Activated T-cell treated with anti-CD3 and anti-CD28 coated beads, Interleukin-2, amount 50 U/mL, for 24 hours (primary cell): ENCODE measurements at places on chromosomes 5 and 9.

- no peak for DNase-seq
These were observed 3.1 kb downstream of the JADE2 start for GRCh38 chr5:134528556-134528955.

DNA sequence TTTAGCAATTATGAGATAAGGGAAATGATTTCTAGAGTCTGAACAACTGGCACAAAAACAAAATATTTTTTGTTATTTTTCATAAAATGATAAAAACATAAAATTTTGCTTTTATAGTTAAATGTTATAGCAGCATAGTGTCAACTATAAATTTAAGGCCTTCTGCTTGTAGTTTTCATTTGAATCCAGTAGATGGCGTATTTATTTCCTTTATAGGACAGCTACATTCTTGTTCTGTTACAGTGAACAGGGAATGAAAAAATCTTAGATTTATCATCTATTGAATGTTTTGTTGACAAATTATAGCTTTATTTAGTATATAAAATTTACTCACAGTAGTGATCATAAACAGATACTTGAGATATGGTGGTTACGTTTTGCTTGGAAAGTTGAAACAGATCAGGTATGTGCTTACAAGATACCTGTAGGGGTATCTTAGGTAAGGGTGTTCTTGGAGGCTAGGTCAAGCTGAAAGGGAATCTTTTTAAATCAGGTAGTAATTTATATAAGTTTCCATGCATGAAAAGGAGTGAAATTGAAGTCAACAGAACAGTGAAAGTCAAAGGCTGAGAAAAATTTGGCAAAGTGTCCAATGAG lies 239.3 kb upstream of the GRIN3A start:
- no peak for DNase-seq

DNA sequence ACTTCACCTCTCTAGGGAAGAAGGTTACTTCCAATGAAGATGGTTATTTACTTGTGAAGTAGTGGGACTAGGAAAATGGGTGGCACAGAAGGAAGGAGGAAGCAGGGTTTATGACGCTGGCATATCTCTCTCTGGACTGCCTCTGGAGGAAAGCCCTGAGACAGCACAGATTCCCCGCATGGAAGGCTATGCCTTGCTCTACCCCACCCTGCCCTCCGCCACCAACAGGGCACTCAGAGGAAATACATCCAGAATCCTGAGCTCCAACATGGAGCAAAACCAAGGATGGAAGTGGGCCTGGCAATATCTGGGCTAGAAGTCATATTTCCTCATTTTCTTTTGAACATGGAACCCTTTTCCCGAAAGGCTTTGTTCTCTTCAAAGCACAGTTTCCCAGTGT lies 346.9 kb downstream of the ZSWIM6 start:
- no peak for DNase-seq

- no peak for DNase-seq
These were observed 367.6 kb downstream of the GLIS3 start for GRCh38 chr9:3931996-3932906.

GRCh38 chr5:141858079-141858765 lies 20.0 kb downstream of the PCDH1 start:
- no peak for DNase-seq

DNA sequence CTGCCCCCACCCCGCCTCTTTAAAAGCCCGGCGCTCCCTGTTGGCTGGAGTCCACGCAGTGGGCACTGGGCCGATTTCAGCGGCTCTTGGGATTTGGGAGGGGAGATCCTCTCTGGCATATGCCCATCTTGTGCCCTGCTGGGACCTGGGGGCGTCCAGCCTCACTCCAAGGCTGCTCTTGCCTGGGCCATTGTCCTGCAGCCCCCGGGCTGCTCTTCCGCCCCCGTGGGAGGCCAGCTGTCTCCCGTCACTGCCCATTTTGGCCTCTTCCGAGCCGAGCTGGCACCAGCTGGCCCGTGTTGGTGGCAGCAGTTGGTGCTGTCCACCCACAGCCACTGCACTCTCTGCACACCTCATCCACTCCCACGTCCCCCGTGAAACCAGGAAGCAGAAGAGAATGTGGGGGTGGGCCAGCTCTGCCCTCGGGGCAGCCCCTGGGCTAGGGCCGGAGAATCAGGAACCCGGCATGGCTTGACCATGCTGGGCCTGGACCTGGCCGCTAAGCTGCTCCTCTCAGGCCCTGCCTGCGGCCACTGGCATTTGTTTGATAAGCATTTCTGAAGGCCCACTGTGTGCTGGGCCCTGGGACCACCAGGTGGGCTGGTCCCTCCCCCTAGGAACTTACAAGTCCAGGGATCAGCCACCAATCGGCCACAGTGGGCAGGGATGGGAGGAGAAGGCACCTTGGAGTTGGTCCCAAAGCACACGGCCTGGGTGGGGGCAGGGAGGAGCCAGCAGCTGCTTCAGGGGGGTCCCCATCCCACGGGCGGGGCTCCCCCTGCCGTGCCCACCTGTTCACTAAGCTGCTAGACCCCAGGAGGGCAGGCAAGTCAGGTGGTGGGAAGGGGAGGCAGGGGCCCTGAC lies 2.2 kb downstream of the C8G start:
- DNase-seq, result no peak

DNA sequence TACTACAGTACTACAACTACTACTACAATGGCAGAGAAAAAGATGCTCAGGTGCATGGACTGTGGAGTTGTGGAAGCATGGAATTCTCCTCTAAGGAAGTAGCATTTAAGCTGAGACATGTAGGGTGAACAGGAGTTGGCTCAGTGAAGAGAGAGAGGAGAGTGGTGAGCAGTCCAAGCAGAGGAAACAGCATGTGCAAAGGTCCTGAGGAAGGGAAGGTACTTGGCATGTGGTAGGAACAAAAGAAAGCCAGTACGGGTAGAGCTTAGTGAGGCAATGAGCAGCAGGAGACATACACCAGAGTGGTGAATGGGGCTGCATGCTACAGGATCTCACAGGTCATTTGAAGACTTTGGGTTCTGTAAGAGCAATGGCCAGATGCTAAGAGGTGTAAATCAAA lies 41.4 kb upstream of the GLRA1 start:
- DNase-seq, result no peak

- DNase-seq, result no peak
These were observed 501.7 kb downstream of the ARHGEF28 start for GRCh38 chr5:74127381-74128320.

DNA sequence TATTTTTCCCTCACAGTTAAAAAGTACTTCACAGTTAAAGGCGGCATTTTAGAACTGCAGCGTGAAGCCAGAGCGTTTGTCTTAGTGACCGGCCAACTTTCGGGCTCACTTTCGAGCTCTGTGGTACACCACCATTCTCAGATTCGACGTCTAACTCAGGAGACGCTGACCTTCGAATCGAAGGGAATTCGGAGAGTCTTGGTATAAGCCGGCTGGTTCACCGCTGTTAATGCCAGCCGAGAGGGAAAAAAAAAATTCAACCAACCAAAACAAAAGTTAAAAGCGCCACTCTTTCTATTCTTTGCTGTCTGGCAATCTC lies 544 bp upstream of the SNX24 start:
- no peak for DNase-seq

GRCh38 chr5:122727112-122727541 lies 47.8 kb upstream of the SNX2 start:
- DNase-seq, result no peak

DNA sequence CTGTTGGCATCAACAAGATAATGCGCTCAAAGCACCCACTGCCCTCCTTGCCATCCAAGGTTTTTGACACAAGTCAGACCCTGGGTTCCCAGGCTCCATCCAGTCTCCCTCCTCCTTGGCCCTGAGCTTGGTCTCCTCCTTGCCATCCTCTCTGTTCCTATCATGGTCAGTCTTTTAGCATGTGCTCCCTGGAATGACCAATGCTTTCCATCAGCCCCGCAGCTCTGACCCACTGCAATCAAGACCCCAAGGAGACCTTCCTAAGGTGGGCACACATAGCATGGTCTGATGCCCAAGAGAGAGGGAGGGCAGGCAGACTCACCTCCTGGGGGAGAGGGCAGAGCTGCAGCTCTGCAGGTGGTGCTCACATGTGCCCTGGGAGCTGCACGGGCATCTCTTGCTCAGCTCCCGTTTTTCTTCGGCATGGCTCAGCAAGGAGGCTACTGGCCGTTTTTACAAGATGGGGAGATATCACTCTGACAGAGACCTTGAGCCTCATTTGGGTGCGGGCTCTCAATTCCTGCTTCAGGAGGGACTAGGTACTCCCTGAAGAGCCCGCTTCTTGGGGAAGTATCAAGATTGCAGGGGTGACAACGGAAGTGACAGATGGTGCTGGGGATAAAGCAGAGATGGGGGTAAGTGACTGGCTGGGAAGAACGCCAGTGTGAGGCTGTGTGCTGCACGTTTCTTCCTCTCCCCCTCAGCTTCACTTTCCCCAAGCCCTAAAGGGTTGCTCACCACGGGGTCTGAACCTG lies 3.3 kb downstream of the SEPTIN8 start:
- DNase-seq, result peak; percentile 17

DNA sequence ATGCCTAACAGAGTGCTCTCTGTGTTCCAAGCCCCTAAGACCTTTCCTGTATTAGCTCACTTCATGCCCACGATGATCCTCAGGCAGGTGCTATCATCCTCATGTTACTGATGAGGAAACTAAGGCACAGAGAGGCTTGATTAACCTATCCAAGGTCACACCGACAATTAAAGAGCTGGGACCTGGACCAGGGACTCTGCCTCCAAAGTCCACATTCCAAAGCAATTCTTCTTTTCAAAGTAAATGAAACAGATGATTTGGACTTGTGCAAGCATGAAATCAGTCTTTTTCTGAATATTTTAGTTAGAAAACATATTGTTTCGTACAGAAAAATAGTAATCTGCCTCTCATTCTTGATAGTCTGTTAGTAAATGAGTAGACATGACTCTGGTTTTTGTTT lies 18.1 kb upstream of the RASEF start:
- no peak for DNase-seq

GRCh38 chr5:138955013-138955660 lies 80.0 kb upstream of the LRRTM2 start:
- DNase-seq, result no peak

DNA sequence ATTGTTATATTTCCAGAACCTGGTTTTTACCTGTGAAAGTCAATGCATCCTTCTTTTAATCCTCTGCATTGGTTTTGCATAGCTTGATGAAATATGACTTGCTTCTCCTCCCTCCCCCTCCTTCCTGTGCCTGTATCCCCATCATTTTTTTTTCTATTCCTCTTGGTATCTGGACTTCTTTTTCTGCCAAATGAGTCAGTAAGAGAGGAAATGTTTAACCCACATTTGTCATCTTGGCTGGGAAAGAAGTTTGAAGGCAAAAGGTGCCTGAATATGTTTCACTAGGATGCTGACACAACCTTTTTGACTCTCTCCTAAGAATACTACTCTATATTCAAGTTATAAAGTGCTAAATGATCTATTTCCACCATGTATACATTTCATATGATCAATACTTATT lies 35.5 kb upstream of the CDKN2B start:
- DNase-seq, result no peak

GRCh38 chr9:92189782-92190535 lies 74.7 kb upstream of the SPTLC1 start:
- no peak for DNase-seq

DNA sequence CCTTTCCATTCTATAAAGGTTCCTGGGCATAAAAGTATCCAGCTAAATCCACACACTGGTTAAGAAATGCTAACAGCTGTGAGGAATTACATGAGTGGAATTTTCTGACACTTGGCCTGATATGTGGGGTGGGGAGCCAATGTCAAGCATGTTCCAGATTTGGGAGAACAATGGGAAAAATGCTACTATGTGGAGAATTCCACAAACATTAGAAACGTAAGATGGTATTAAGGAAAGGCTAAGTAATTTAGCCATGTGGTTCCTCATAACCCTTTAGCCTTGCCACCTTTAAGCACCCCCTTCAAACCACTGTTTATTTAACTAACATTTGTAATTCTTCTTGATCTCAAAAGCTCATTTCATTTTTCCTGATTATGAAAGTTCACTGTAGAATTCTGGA lies 149.2 kb downstream of the GNA14 start:
- no peak for DNase-seq

DNA sequence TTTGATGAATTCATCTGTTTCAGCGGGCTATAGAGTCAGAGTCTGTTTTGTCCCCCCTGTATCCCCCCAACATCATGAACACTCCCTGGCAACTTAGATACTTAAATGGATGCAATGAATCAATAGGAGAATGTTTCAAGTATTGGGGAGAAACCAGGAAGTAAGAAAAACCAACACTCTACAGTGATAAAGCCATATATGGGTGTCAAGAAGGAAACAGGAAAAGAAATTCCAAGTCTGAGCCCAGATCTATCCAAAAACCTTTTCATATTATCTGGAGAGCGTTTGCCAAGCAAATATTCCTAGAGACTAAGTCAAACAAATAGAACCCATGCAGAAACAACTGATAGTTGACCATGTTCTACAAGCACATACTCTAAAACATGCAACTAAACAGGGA lies 2.3 kb upstream of the GNAQ start:
- DNase-seq, result no peak

- DNase-seq, result no peak
These were observed 21.4 kb downstream of the GLRA1 start for GRCh38 chr5:151903243-151903653.

DNA sequence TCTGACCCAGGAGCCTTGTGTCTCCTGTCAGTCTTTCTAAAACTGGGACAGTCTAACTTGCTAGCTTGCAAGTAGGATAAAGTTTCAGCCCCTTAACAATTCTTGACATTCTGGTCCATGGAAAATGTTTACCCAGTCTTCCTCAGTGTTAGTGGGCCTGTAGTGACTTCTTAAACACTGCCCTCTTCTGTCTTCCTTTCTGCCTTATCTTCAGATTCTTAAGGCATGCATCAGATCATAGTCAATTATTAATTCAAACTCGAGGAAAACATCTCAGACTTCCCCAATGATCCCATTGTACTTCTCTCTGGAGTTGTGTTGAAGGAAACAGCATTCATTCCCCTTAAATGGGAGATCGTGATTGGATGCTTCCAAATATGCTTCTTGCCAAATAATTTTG lies 1199.8 kb downstream of the DTWD2 start:
- no peak for DNase-seq

DNA sequence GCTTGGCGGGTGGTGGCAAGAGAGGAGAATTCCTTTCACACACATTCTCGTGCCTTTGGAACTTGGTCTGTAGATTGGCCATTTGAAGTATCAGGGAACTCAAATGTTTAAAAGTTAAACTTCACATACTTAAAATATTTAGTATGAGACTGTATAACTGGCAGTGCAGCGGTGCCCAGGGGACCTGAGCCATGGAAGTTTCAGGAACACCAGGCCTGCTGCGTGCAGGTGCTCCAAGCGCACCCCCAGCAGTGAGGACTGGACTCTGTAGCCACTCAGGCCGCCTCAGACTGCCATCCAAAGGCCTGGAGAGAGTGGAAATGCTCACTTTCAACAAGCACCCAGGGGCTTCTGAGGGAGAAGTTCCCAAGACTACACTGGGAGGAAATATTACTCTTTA lies 273.5 kb upstream of the IRX2 start:
- no peak for DNase-seq

- DNase-seq, result no peak
These were observed at the start of gene CD14 for GRCh38 chr5:140633021-140633471. Gene CD14 (minus strand): TSS chr5:140633175. CDS start chr5:140633071, 104 bp downstream.

DNA sequence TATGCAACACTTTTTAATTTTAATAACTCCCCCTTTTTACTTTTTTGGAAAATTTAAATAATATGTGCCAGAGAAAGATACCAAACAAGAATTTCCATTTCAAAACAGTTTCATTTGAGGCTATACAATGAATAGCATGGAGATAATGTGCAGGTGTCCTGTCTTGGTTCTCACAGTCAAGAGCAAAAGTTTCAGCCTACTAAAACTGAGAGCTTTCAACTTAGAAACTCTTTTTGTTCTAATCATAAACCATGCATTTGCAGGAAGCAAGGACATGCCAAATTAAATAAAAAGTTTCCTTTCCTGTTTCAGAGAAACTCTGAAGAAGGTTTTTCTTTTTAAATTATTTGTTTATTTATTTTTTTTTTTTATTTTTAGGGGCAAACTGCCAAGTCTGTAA lies 1165.6 kb upstream of the SEMA6A start:
- no peak for DNase-seq

- DNase-seq, result no peak
These were observed 127.7 kb upstream of the ANKRD55 start for GRCh38 chr5:56360816-56361215.
